ENCODE measurements at places on chromosomes 13 and 19. TPM values are rescaled to one million over a fixed set of nuclear protein-coding genes. Genes with fewer than 3 reads are reported as not detected.

KIR3DL1 gene
- not detected for total RNA-seq

GPR4 gene
- under 0.01 TPM for total RNA-seq

PEX11G gene
- total RNA-seq, result 0.57 TPM

ITGBL1 gene
- total RNA-seq, result 71.8 TPM

NCLN gene
- total RNA-seq, result 103 TPM

UPF1 gene
- 60.4 TPM for total RNA-seq

ZNF473 gene
- total RNA-seq, result 9.4 TPM

ERICH4 gene
- total RNA-seq, result not detected

ZNF491 gene
- total RNA-seq, result 1.6 TPM

KLK1 gene
- total RNA-seq, result not detected

PRSS57 gene
- total RNA-seq, result not detected

PSMD8 gene
- 326 TPM for total RNA-seq

KCNC3 gene
- total RNA-seq, result not detected

ZNF177 gene
- 0.43 TPM for total RNA-seq

LDLR gene
- 584 TPM for total RNA-seq

ZNF486 gene
- total RNA-seq, result 8.8 TPM

ZNF442 gene
- total RNA-seq, result 0.44 TPM

RLN3 gene
- not detected for total RNA-seq

PLIN4 gene
- under 0.01 TPM for total RNA-seq

FUT1 gene
- total RNA-seq, result under 0.01 TPM

CCDC8 gene
- total RNA-seq, result 14.9 TPM

ABHD13 gene
- total RNA-seq, result 11.7 TPM

FUT2 gene
- not detected for total RNA-seq

HSD17B14 gene
- total RNA-seq, result 27.8 TPM
